T-cell (primary cell): ENCODE measurements at places on chromosomes 1 and 21. TPM values are rescaled to one million over a fixed set of nuclear protein-coding genes. Genes with fewer than 3 reads are reported as not detected.

GRCh38 chr1:244603498-244603897 lies 49.4 kb upstream of the DESI2 start:
- no peaks in the 10 kb centered on the region for H3K4me1 ChIP-seq
- H3K27me3 ChIP-seq: no peaks in the 10 kb centered on the region
- H3K27ac ChIP-seq: no peak overlapping the region
- DNase-seq: no peak

- H3K4me3 ChIP-seq: no peak overlapping the region
- no peaks in the 10 kb centered on the region for H3K36me3 ChIP-seq
- no peak overlapping the region for H3K27ac ChIP-seq
- DNase-seq: no peak
- H3K27me3 ChIP-seq: no peaks in the 10 kb centered on the region
Observed at GRCh38 chr1:182003953-182004586, 57.4 kb downstream of the ZNF648 start.

GRCh38 chr1:113178106-113178505 lies 105.1 kb downstream of the LRIG2 start:
- H3K4me1 ChIP-seq: no peaks in the 10 kb centered on the region
- DNase-seq: no peak
- H3K27me3 ChIP-seq: peaks cover 15% of the 10 kb centered on the region
- no peak overlapping the region for H3K27ac ChIP-seq
- H3K36me3 ChIP-seq: no peaks in the 10 kb centered on the region

DNA sequence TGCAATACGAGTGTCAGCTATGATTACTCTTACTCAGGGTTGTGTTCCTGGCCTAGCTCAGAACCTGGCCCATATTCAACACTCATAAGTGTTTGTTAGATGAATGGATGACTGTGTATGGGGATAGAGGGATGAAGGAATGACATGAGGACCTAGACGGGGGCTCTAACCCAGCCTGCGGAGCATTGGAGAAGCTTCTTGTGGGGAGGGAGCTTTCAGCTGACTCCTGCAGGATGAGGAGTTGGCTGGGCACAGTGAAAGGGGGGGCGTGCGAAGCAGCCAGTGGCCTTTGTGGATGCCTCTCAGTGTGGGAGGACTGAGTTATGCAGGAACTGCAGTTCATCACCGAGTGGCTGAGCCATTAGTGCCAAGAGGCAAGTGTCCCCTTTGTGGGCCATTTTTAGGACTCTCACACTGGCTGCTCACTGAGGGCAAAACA lies 1.2 kb upstream of the EXTL1 start:
- H3K4me3 ChIP-seq: no peak overlapping the region
- peaks cover 5% of the 10 kb centered on the region for H3K4me1 ChIP-seq
- no peak overlapping the region for H3K27ac ChIP-seq
- H3K27me3 ChIP-seq: peaks cover 6% of the 10 kb centered on the region
- DNase-seq: no peak

DNA sequence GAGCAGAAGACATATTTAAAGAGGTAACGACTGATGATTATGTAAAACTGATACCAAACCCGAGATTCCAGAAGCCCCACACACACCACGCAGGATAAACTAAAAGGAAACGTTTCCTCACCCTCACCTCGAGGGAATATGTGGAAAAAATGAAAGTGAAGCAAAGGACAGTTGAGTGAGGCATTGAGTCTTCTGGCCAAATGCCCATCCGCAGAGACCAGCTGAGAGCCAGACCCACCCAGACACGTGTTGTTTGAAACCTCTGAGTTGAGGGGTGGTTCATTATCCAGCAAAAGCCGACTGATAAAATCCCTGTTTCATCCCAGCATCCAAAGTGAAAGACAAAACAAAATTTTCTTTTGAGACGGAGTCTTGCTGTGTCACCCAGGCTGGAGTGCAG lies 29.6 kb upstream of the PCBP3 start:
- no peaks in the 10 kb centered on the region for H3K27me3 ChIP-seq
- H3K4me3 ChIP-seq: no peak overlapping the region
- no peak overlapping the region for H3K27ac ChIP-seq
- H3K4me1 ChIP-seq: peaks cover 11% of the 10 kb centered on the region
- no peak for DNase-seq
- H3K36me3 ChIP-seq: no peaks in the 10 kb centered on the region

DNA sequence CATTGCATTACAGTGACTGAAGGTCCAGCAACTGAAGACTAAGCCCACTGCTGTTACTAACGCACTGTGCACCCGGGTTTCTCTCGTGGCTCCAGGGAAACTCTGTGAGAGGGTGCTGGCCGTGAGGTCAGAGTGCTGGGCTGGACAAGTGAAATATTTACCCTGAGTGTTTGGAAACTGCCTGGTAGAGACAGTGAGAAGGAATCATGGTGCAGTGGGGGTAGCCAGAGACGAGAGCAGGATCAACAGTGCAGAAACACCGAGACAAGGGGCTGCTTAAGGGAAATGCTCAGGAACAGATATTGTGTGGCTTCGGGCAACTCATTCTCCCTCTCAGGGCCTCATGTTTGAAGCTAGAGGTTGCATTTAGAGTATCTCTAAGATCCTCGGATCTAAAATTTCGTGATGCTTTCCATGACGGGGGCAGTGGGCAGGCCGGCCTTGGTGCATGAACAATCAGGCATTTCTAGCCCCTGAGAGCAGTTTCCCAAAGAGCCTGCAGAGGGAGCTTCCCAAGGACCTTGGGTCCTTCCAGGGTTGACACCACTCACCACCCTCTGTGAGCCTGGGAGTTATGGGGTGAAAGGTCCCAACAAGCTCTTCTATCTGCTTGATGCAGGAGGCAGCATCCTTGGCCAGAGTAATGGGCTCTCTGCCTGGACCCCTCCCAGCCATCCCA lies 9.7 kb downstream of the CD2 start:
- peaks cover 92% of the 10 kb centered on the region for H3K36me3 ChIP-seq
- H3K27ac ChIP-seq: peak overlapping the region; percentile 87
- no peak for DNase-seq
- H3K4me1 ChIP-seq: peaks cover 95% of the 10 kb centered on the region

GRCh38 chr1:15958111-15958510 lies 17.8 kb downstream of the ZBTB17 start:
- no peaks in the 10 kb centered on the region for H3K27me3 ChIP-seq
- no peak overlapping the region for H3K4me3 ChIP-seq
- no peak for DNase-seq
- no peak overlapping the region for H3K27ac ChIP-seq

DNA sequence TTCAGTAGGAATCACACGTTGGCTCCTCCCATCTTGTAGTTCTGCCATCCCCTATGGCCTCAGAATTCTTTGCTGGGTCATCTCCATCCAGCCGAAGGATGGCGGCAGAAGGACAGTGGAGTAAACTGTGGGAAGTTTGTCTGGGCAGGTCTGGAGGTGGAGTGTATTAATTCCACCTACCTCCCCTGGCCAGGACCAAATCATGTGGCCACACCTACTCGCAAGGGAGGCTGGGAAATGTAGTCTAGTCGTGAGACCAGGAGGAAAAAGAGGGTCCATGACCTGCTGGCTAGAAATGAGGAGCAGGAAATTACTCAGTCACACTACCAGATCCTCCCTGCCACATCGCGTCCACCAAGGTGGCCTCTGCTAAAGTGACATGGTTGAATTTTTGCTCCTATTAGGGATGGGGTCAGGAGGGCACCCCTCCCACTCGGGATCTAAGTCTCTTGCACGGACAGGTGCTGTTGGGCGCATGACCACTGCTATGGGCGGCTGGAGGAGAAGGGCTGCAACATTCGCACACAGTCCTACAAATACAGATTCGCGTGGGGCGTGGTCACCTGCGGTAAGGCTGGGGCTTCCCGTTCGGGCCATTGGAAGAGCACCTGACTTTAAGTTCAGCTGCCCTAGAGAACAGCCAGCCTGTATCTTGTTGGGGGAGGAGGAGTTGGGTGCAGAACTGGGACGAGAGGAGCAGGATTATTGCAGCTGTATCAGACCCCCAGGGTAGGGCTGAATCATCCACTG lies 19.5 kb downstream of the PLA2G5 start:
- no peak overlapping the region for H3K4me3 ChIP-seq
- DNase-seq: no peak
- H3K27ac ChIP-seq: no peak overlapping the region
- no peaks in the 10 kb centered on the region for H3K4me1 ChIP-seq
- no peaks in the 10 kb centered on the region for H3K36me3 ChIP-seq

Gene CD247
- 414 TPM for total RNA-seq

Gene POFUT2
- 44.3 TPM for total RNA-seq

Gene C1orf74
- 0.60 TPM for total RNA-seq

Gene OR2L13
- total RNA-seq: not detected

Gene PRR9
- not detected for total RNA-seq

Gene SHISAL2A
- 80.7 TPM for total RNA-seq

Gene MATN1
- 0.60 TPM for total RNA-seq
